Stimulated activated CD8-positive, alpha-beta memory T cell treated with anti-CD3 and anti-CD28 coated beads, Interleukin-7, amount 100 ng/mL, for 1 hour (primary cell): ENCODE measurements at places on chromosomes 2 and 18.

DNA sequence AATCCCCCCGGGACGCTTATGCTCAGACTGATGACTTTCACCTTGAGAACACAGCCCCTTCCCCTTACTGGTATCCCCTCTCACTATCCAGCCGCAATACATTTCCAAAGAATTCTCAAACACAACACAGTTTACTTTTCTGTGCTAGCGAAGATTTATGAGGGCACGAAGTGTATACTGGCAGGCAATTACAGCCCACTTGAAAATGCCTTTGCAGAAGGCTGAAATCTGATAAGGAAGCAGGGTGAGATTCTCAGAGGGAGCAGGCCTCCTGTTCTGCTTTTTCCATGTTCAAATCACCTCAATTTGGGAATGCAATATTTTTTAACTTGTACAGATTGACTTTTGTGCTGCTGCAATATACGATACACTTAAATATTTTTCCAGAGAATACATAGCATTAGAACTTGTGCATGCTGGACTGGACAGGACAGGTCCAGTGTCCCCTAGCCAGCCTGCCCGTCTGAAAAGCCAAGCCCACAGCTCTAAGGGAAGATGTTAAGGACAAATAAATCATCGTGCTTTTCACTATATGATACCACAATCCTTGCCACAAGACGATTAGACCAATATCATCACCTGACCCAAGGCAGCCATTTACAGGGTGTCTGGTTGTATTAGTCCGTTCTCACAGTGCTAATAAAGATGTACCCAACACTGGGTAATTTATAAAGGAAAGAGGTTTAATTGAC, 262.1 kb downstream of the EPHA4 start:
- DNase-seq = no peak

DNA sequence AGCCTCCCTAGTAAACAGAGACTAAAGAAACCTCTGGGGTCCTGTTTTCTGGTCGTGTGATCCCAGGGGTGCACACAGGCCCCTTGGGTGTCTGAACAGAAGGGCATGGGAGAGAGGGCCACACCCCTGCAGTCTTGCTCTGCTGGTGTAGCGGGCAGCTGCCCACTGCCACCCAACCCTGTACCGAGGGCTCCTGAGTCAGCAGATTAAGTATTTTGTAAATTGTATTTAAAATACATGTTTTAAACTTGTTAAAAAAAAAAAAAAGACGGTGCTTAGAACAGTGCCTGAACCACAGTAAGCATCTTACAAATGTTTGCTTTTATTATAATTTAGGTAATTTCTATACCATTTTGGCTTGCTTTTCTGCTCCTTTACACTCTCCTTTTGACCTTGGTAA, 113.7 kb downstream of the TANC1 start:
- DNase-seq = no peak

GRCh38 chr18:22604390-22604985, 186.8 kb upstream of the CTAGE1 start:
- no peak for DNase-seq

GRCh38 chr18:13313006-13313686, 94.6 kb downstream of the LDLRAD4 start:
- DNase-seq = no peak

- no peak for DNase-seq
These were observed 170.3 kb downstream of the BCL2 start for GRCh38 chr18:63149302-63149587.

- no peak for DNase-seq
These were observed 23.2 kb upstream of the IMP4 start for GRCh38 chr2:130319536-130319935.

DNA sequence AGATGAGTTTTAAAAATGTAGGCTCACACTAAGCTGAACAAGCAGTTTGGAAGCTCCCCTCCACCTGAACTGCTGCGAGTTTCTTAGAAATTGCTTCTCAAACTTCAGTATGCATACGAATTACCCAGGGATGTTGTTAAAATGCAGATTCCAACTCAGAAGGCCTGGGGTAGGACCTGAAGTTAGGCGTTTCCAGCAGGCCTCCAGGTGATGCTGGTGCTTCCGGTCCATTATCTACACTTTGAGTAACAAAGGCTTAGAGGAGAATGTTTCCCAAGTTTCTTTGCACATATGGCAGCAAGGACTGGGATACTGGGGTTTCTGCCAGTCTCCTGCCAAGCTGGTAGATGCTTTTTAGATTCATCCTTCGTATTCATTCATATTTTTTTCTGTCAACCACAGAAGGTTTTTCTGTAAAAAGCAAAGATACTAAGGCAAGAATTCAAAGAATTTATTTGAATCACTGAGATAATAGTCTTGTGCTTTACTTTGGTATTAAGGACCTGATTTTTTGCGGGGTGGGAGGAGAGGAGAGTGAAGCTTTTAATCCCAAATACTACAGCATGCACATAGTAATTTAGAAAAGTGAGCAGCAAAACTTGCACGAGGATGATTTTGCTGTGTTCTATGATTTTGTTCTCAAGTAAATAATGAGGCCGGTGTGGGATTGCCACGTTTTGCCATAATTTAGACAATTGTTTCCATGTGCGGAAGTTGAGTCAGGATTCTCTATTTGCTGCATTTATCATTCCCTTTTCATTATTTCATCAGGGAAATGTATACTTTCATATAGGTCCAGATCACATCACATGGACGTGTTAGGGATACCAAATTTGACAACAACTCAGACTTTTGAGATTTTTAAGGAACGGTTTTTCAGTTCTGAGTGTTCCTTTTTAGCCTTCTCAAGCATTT, 137.6 kb upstream of the SPATS2L start:
- DNase-seq = no peak

GRCh38 chr2:72111061-72111460, 36.6 kb downstream of the CYP26B1 start:
- no peak for DNase-seq
